Muscle of leg (tissue), 16 donors: ENCODE measurements at places on chromosomes 1 and 21. TPM values are rescaled to one million over a fixed set of nuclear protein-coding genes. Genes with fewer than 3 reads are reported as not detected.

DNA sequence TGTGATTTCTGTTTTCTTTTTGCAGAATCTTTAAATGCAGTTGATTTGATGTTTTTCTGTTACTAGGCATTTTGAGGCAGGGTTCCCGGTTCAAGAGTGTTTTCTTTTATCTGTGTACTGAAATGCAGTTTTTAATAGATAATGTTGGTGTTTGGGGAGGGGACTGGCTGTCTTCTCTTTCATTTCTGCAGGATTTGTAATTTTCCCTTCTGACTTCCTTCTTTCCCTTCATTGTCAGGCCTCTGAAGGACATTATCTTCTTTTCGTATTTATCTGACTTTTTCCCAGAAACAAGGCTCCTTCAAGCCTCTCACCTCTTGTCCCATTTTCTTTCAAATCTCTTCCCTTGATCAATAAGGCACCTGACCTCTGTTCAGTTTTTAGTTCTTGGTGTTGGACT lies 1.5 kb upstream of the GALNT2 start:
- peaks cover 18% of the 10 kb centered on the region for H3K4me1 ChIP-seq
- no peaks in the 10 kb centered on the region for H3K36me3 ChIP-seq
- H3K4me3 ChIP-seq, result no peak overlapping the region
- H3K27ac ChIP-seq, result peak overlapping the region; percentile 91
- DNase-seq, result no peak

- DNase-seq, result no peak
- H3K27me3 ChIP-seq, result no peaks in the 10 kb centered on the region
- H3K4me3 ChIP-seq, result no peak overlapping the region
- peaks cover 93% of the 10 kb centered on the region for H3K36me3 ChIP-seq
- H3K27ac ChIP-seq, result no peak overlapping the region
Measured at GRCh38 chr1:155954645-155955044, 13.2 kb downstream of the RXFP4 start.

DNA sequence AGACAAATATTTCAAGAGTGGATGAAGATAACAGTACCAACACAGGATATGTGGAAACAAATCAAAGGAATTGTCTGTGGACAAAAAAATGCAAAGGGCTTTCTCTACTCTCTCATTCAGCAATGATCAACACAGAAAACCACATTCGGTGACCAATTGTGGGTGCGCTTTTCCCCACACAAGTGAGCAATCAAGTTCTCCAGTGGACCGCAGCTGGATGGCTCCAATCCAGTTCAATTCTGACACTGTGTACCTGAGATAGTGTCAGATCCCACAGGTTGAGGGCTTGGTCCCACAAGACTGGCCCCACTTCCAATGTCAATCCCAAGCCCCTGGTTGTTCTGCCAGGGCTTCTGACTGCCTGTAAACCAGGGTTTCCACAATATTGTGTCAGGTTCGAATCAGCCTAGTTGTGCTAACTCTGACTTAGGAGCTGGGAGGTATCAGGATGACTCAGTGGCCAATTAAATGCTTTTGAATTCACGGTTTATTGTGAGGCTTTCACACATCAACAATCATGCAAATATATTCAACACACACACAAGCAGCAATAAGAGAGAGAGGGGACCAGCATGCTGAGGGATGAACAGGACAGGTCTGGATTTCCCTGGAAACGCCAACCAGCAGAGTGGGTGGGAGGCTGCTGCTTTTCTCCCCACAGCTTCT lies 87.0 kb upstream of the BTG3 start:
- H3K36me3 ChIP-seq, result no peaks in the 10 kb centered on the region
- no peaks in the 10 kb centered on the region for H3K4me1 ChIP-seq
- no peak overlapping the region for H3K4me3 ChIP-seq
- H3K27me3 ChIP-seq, result no peaks in the 10 kb centered on the region
- no peak overlapping the region for H3K27ac ChIP-seq
- DNase-seq, result no peak

GRCh38 chr1:60832367-60832766 lies 250.0 kb upstream of the NFIA start:
- H3K4me1 ChIP-seq, result peaks cover 2% of the 10 kb centered on the region
- H3K27me3 ChIP-seq, result no peaks in the 10 kb centered on the region
- H3K4me3 ChIP-seq, result no peak overlapping the region

GRCh38 chr1:223337174-223337869 lies 26.7 kb downstream of the SUSD4 start:
- no peak overlapping the region for H3K4me3 ChIP-seq
- H3K27me3 ChIP-seq, result peaks cover 13% of the 10 kb centered on the region
- H3K27ac ChIP-seq, result no peak overlapping the region
- peaks cover 18% of the 10 kb centered on the region for H3K4me1 ChIP-seq
- no peak for DNase-seq

- H3K27ac ChIP-seq, result peak overlapping the region; percentile 87
- H3K27me3 ChIP-seq, result no peaks in the 10 kb centered on the region
- DNase-seq, result peak; percentile 59
- H3K4me3 ChIP-seq, result peak overlapping the region; percentile 45
Measured at GRCh38 chr1:8701794-8702471, 115.5 kb downstream of the RERE start.

DNA sequence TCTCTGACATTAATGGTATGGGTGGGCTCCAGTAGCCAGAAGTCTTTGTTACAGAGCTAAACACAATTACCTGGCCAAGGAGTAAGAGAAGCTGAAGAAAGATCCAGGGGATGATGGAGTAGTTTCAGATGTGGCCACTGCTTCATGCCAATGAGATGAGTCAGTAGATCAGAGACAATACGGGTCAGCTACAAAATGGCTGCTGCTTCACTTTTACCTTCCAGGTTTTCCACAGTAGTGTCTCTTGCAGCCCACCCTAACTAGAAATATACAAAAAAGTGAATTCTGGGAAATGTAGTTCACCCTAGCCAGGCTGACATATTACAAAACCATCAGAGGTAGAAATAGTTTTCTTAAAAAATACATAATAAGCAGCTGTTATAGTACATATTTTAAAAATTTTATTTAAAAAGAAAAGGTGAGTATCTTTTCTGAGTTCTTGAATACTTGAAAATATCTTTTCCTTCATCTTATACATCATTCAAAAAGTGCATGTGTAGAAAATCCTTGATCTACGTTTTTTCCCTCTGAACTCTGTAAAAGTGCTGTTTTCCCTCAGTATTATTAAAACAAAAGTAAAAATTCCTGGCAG lies 36.1 kb downstream of the LRIF1 start:
- H3K36me3 ChIP-seq, result no peaks in the 10 kb centered on the region
- H3K27ac ChIP-seq, result no peak overlapping the region
- DNase-seq, result no peak
- H3K4me1 ChIP-seq, result no peaks in the 10 kb centered on the region
- no peak overlapping the region for H3K4me3 ChIP-seq

GRCh38 chr1:229186373-229187056 lies 84.4 kb upstream of the RAB4A start:
- no peaks in the 10 kb centered on the region for H3K4me1 ChIP-seq
- H3K27me3 ChIP-seq, result no peaks in the 10 kb centered on the region
- H3K27ac ChIP-seq, result no peak overlapping the region

DNA sequence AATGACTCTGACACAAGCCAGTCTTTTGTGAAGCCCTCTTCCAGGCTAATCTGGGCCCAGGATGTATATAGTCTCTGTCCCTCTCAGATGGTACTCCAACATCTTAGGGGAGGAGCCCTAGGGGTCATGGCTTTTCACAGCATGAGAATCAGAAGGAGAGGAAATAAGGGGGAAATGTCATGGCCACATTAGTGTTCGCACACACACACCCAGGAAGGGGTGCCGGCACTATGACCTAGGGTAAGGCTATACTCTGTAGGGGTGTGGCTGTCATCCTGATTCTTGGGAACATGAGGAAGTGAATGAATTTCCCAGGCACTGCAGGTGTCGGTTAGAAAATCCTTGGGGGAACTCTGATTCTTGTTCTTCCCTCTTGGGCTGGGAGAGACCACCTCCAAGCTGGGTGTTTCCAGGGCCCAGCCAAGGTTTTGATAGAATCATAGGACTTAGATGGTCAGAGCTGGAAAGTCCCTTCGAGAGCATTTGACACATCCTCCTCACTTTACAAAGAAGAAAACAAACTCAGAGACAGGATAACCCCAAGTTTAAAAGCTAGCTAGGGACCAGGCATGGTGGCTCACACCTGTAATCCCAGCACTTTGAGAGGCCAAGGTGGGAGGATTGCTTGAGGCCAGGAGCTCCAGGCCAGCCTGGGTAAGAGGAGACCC lies 22.0 kb downstream of the GFI1 start:
- no peak overlapping the region for H3K4me3 ChIP-seq
- H3K36me3 ChIP-seq, result no peaks in the 10 kb centered on the region
- no peaks in the 10 kb centered on the region for H3K4me1 ChIP-seq
- no peaks in the 10 kb centered on the region for H3K27me3 ChIP-seq

DNA sequence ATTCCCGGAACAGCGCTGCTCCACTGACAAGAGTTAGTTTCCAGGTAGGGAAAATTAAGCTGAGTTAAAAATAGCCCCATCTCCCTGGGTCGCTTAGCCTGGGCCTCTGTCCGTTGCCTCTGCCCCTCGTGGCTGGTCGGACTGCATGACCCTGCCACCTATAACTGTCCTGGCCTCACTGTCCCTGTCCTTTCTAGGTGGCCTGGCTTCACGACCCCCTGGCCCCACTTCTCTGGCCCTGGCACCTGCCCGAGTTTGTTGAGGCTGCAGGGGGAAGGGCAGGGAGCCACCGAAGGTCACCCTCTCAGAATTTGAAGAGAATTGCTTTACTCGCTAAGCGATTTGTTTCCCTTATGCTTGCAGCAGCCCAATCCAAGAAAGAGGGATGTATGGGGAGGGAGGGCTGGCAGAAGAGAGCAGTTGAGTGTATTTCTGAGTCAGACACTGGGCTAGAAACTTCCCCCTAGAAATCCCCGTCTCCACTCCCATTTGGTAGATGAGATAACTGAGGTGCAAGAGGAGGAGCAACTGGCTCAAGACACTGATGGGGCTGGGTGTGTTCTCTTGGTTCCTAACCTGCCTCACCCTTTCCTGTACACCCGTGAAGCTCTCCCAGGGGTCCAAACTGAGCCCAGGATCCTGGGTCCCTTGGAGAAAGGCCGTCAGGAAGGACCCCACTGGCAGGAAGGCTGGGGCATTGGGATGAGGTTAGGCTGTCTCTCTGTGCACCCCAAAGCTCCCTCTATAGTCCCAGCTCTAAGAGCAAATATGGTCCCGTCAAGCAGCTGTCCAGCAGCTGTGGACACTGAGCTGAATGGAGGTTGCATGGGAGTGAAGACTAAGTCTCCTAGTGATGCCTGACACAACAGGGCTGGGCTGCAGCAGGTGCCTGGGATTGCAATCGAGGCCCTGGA lies 2.9 kb upstream of the EDN2 start:
- no peaks in the 10 kb centered on the region for H3K36me3 ChIP-seq
- H3K4me3 ChIP-seq, result no peak overlapping the region
- H3K4me1 ChIP-seq, result peaks cover 68% of the 10 kb centered on the region
- peak; percentile 73 for DNase-seq
- H3K27me3 ChIP-seq, result peaks cover 8% of the 10 kb centered on the region

Gene LGR6
- 0.09 TPM for total RNA-seq
